DMS79 (cell line): ENCODE measurements at places on chromosomes 7 and 10.

- no peak for DNase-seq
Observed at GRCh38 chr10:14602807-14603533, 171.7 kb downstream of the FAM107B start.

- DNase-seq, result no peak
Observed at GRCh38 chr10:131710142-131710861, 190.5 kb upstream of the PPP2R2D start.

DNA sequence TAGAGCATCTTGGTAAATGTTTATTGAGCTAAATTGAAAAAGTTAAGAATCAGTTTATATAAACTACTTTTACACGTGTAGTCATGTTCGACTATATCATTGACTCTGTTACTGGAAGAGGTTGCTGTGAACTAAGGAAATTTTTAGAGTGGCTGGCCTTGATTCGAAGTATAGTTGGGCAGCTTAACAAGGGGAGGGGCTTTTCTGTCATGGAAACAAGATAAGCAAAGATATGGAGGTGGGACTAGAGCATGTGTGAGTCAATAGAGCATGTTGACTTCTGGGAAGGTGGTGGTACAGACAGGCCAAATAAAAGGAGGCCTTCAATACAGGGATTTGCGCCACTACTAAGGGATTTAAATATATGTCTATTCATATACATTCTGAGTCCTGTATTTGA is 7.6 kb downstream of the ATP5F1C start:
- no peak for DNase-seq

GRCh38 chr7:68733219-68734153 is 864.8 kb upstream of the AUTS2 start:
- no peak for DNase-seq

DNA sequence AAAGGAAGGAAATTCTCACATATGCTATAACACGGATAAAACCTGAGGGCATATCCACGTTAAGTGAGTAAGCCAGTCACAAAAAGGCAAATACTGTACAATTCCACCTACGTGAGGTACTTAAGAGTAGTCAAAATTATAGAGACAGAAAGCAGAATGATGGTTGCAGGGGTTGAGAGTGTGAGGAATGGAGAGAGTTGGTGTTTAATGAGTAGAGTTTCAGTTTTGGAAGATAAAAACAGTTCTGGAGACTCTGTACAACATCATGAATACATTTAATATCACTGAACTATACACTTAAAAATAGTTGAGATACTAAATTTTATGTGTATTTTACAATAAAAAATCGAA is 95.1 kb downstream of the SNX13 start:
- no peak for DNase-seq

- peak; percentile 97 for DNase-seq
Observed at GRCh38 chr7:44200699-44201461, at the start of gene YKT6. YKT6 (plus strand) TSS chr7:44200978; CDS start chr7:44201136, 158 bp downstream.
